ENCODE measurements at places on chromosomes 1 and 21. TPM values are rescaled to one million over a fixed set of nuclear protein-coding genes. Genes with fewer than 3 reads are reported as not detected.

DNA sequence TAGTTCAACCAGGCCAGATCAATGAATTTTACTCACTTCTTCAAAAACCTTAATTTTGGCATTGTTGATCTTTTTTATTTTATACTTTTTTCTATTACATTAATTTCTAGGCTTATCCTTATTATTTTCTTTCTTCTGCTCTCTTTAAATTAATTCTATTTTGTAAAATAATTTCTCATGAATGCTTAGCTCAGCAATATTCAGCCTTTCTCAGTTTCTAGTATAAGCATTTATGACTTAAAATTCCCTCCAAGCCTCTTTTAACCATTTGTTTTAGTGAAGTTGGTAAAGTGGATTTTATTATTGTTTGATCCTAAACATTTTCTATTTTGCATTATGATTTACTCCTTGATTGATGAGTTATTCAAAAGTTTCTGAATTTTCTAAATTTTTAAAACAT, 20.6 kb upstream of the SAMD13 start:
- no peak for DNase-seq

DNA sequence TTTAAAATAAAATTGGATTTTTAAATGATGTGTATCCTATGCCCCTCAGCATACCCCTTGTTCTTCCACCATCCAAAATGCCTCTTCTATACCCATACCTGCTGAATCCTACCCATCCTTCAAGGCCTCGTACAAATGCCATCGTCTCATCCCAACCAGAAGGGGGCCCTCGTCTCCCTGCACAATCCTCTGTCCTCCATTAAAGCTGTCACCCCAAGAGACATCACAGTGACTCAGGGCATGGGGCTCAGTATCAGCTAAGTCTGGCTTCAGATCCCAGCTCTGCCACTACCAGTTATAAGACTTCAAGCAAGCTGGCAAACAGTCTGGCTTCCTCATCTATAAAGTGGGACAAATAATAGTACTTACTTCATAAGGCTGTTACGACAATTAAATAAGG, 23.8 kb downstream of the IGFN1 start:
- no peak for DNase-seq

DNA sequence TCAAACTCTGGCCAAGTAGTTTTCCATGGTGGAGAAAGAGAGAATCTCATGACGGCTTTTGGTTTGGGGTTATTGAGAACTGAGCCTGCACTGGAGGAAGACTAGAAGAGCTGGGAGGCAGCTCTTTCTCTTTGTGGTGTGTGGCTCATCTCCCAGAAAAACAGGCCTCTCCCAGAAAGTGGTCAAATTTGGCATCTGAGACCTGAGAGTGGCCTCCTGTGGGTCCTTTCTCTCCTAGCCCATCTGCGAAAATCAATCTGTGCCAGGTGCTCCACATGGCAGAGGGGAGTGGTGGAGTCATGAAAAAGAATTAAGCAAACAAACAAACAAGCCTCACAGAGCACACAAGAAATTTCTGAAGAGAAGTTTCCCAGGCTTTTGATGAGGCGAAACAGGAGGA, 305.0 kb downstream of the ST6GALNAC3 start:
- DNase-seq, result no peak

- no peak for DNase-seq
These were observed 73.8 kb downstream of the HSF2BP start for GRCh38 chr21:43585514-43585913.

- DNase-seq, result no peak
These were observed 389.7 kb upstream of the RUNX1 start for GRCh38 chr21:35438643-35439404.

GRCh38 chr1:218462587-218462986, 117.5 kb downstream of the TGFB2 start:
- DNase-seq, result no peak

GRCh38 chr1:204788470-204788869, 82.2 kb upstream of the NFASC start:
- DNase-seq, result no peak

GRCh38 chr1:27603681-27604578, at the start of gene AHDC1:
TSS of gene AHDC1 (minus strand) at chr1:27604144. CDS start at chr1:27552115, 52,029 bp downstream.
- peak; percentile 74 for DNase-seq

- DNase-seq, result no peak
These were observed 8.6 kb downstream of the S100A6 start for GRCh38 chr1:153527023-153527682.

DNA sequence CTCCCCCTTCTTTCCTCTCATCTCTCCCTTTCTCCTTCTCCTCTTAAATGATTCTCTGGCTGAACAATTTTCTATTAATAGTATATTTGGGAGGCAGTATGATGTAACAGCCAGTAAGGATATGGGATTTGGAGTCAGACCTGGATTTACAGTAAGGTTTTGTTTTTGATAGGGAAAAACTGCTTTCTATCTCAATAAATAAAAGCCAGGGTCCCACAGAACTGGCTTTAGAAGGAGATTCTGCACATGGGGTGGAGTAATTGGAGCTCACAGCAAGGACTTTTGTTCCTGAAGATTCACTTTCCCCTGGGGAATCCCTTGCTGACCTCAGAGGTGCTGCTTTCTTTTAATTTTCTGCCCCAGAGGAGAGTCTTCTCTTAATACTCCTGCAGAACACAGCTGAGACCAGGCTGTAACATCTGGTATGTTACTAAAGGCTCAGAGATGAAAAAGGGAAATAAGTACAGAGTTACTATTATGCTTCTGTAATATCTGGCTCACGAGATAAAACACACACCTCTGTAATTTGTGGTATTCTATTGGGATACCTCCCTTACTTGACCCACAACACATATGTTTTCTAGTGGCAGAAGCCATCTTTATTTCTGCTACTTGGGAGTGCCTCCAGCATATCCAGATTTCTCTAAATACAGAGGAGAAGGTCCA, 13.4 kb downstream of the EPB41 start:
- DNase-seq, result peak; percentile 51

- no peak for DNase-seq
These were observed 51.1 kb upstream of the GRIK3 start for GRCh38 chr1:37085393-37085792.

- no peak for DNase-seq
These were observed 169.4 kb downstream of the ACTL8 start for GRCh38 chr1:17924578-17924977.

DNA sequence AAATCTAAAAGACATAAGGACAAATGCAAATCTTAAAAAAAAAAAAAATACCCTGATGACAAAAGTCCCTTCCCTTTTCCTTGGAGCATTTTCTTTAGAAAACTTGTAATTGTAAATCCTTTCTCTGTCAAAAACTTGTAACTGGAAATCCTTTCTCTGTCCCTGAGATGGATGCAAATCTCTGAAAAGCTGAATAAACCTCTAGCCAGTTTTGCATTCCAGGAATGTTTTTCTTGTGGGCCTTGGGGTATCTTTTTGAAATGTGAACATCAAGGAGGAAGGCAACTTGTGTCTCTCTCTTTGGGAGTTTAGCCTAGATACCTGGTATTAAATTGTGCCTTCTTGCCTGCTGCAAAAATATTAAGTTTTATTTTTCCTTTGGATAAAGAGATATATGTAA, 305.3 kb downstream of the KCNT2 start:
- DNase-seq, result no peak

GPATCH4 gene
- total RNA-seq, result 36.7 TPM

DDR2 gene
- 0.77 TPM for total RNA-seq

EDN2 gene
- not detected for total RNA-seq
